ENCODE measurements at places on chromosomes 12 and 14.

GRCh38 chr12:18281941-18282340, 20.6 kb downstream of the PIK3C2G start:
- DNase-seq, result no peak

- DNase-seq, result no peak
Measured at GRCh38 chr12:93571925-93572711, at the start of gene SOCS2. Gene SOCS2 (plus strand): TSS chr12:93572675. CDS start chr12:93572898, 223 bp downstream.

DNA sequence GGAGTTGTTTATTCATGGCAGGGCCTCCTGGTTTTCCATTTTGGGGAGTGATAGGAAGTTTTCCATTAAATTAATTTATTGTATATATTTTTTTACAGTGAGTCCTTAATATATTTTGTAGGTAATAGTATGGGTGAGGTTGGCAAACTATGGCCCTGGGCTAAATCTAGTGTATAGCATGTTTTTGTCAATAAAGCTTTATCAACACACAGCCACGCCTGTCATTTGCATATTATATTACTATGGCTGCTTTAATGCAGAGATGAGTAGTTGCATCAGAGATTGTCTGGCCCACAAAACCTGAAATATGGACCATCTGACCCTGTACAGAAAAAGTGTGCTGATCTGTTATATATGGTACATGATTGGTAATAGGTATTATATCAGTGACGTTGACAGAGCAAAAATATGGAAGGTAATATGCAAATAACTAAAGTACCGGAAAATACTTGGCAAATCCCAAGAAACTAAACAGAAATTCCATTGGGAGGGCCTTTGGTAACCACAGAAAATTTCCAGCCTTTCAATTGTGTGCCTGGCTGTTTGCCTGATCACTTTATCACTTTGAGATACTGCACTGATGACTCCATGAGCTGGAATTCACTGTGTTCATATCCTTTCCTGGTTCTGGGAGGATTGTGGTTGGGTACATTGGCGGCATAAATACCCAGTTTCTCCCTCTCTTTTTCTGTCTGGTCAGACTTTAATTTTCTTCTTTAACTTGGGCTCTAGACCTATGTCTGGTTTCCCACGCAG, 61.7 kb upstream of the RFLNA start:
- no peak for DNase-seq

GRCh38 chr12:113942209-113942608, 23.9 kb downstream of the RBM19 start:
- no peak for DNase-seq

- DNase-seq, result no peak
Measured at GRCh38 chr14:41758011-41758665, 151.5 kb downstream of the LRFN5 start.

DNA sequence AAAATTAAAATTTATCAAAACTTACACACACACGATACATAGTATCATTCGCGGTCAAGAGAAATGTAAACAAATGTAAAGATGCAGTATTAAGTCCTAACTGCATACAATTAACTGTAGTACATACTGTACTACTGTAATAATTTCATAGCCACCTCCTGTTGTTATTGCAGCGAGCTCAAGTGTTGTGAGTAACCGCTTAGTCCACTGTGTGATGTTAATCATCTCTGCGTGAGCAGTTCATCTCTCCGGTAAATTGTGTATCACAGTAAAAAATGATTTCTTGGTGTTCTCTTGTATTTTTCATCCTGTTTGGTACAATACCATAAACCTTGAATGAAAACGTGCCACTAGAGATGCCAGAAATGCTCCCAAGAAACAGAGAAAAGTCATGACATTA, 6.5 kb downstream of the EPS8 start:
- DNase-seq, result no peak

- DNase-seq, result peak; percentile 2
Measured at GRCh38 chr14:53894456-53894855, 62.2 kb downstream of the BMP4 start.

DNA sequence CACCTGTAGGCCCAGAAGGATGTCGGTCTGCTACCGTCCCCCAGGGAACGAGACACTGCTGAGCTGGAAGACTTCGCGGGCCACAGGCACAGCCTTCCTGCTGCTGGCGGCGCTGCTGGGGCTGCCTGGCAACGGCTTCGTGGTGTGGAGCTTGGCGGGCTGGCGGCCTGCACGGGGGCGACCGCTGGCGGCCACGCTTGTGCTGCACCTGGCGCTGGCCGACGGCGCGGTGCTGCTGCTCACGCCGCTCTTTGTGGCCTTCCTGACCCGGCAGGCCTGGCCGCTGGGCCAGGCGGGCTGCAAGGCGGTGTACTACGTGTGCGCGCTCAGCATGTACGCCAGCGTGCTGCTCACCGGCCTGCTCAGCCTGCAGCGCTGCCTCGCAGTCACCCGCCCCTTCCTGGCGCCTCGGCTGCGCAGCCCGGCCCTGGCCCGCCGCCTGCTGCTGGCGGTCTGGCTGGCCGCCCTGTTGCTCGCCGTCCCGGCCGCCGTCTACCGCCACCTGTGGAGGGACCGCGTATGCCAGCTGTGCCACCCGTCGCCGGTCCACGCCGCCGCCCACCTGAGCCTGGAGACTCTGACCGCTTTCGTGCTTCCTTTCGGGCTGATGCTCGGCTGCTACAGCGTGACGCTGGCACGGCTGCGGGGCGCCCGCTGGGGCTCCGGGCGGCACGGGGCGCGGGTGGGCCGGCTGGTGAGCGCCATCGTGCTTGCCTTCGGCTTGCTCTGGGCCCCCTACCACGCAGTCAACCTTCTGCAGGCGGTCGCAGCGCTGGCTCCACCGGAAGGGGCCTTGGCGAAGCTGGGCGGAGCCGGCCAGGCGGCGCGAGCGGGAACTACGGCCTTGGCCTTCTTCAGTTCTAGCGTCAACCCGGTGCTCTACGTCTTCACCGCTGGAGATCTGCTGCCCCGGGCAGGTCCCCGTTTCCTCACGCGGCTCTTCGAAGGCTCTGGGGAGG, at the start of gene LTB4R:
TSS of gene LTB4R (plus strand) at position 857 of the 959 bp plus-strand sequence. CDS start 4,150 bp downstream, outside the sequence.
- DNase-seq, result peak; percentile 35

Data from GM18507 (cell line).